ENCODE measurements at places on chromosomes 6 and 20.

DNA sequence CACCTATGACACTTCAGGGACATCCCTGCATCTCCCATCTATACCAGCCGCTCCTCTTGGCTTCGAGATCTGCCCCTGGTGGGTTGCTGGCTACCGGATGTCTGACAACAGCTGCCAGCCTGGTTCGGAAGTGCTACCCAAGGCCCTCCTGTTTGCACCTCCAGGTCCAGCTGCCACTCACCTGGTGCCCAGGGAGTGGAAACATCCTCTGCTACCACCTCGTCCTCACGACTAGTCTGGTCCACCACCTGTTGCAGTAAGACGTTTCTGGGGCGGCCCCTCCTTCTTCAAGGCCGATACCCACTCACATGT is 8.3 kb upstream of the PCMTD2 start:
- DNase-seq, result no peak

DNA sequence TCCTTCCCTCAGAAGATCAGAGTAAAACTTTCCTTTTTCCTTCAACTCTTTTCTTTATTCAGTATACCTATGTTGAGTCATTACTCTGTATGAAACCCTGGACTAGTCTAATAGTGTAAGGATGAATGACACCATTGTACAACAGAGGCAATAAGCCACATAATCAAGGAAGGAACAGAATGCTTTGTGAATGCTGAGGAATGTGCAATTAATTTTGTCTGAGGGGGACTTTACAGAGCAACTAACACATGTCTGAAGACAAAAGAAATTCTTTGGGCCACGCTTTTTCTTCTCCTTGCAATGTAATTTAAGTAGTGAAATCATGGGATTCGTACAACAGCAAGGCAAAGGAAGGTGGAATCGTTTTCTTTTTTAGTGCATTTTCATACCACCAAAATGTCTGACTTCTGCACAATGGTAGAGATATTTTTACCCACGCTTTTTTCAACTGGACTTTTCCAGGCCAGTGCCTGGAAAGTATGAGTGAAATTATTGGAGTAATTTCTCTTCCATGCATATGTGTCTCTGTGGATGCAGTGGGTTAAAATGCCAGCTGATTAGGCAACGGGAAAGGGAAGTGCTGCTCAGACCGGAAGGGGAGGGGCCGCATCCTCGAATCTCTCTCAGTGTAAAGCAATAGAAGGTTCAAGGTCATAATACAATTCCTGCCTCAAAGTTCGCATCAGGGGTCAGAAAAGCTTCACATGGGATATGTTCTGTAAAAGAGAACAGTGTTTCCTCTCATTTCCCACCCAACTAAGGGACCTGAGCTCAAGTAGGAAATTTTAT is 89.9 kb upstream of the MTHFD1L start:
- no peak for DNase-seq

DNA sequence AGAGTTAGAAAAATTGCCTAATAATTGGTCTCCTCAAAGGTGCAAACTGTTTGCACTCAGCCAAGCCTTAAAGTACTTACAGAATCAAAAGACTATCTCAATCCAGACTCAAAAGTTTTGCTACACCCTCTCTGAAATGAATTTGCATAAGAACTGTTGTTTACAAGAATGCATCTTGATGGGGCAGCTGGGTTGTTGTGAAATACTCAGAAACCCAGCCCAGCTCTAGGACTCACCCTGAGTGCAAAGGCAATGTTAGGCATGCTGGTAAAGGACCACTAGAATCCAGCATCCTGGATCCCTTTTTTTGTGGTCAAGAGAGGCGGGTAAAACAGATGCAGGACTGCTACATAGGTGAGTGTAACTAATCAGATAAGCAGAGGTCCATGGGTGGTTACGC is 700.2 kb downstream of the EYS start:
- no peak for DNase-seq

DNA sequence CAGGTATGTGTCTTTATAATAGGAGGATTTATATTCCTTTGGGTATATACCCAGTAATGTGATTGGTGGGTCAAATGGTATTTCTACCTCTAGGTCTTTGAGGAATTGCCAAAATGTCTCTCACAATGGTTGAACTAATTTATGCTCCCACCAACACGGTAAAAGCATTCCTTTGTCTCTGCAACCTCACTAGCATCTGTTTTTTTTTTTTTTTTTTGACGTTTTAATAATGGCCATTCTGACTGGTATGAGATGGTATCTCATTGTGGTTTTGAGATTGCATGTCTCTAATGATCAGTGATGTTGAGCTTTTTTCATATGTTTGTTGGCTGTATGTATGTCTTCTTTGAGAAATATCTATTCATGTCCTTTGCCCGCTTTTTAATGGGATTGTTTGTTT is 144.9 kb upstream of the RGS17 start:
- no peak for DNase-seq

- DNase-seq, result no peak
Measured at GRCh38 chr6:115704028-115704427, 356.7 kb downstream of the FRK start.

DNA sequence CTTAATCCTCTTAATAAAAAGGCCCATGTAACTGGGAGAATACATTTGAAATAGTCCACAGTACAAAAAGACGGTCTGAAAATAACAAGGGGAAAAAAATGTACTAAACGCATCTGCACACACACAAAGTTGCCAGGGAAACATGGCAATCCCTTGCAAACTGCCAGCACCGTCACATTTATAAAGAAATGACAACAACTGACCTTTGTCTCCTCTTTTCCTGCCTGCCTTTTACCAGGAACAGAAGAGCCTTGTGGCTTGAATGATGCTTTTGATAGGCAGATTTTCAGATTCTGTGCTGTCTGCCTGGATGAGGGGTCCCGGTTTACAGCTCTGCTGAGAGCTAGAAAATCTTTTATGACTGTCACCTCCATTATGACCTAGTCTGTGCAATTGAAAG is 308.6 kb upstream of the ZFP64 start:
- DNase-seq, result no peak

GRCh38 chr6:19413323-19413722 is 423.8 kb upstream of the ID4 start:
- DNase-seq, result peak; percentile 62

Data from cardiac fibroblast (primary cell).